Hematopoietic multipotent progenitor cell treated with erythropoietin and hydrocortisone succinate and interleukin-3 and kit ligand, for 8 days (in vitro differentiated cells): ENCODE measurements at places on chromosomes 6 and 20.
A peak's percentile ranks its signal among the peaks of the same experiment; 100 is the strongest.

DNA sequence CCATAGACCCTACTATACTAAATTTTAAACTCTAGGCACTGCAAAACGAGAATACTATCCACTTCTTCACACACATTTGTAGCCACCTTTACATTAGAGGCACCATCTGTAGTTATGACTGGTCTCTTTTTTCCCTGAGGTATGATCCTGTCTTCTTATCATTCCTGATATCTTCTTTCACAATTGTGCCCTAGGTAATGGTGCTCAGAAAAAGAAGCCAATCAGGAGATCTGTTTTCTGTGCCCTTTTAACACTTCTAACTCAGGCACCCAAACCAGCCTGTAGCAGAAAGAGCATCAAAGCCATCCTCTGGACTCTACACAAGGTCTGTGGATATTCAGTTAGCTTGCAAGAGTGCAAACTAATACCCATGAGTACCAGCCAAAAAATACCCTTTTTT, 149.7 kb upstream of the SGK1 start:
- DNase-seq, result no peak

- peak; percentile 43 for DNase-seq
Measured at GRCh38 chr6:137571854-137572253, 77.7 kb upstream of the OLIG3 start.

DNA sequence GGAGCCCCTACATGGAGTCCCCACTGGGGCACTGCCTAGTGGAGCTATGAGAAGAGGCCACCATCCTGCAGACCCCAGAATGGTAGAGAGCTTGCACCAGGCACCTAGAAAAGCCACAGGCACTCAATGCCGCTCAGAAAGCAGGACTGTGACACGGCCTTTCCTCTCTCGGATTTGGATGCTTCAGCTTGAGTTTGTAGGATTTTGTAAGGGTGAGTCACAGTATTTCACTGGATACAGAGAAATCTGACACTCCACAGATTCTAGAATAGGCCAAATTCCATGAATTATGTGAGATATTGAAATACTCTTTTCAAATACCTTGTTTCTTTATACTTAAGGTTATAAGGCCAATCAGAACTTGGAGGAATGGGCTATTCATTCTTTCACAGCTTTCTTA, 424.5 kb downstream of the HTR1B start:
- no peak for DNase-seq

DNA sequence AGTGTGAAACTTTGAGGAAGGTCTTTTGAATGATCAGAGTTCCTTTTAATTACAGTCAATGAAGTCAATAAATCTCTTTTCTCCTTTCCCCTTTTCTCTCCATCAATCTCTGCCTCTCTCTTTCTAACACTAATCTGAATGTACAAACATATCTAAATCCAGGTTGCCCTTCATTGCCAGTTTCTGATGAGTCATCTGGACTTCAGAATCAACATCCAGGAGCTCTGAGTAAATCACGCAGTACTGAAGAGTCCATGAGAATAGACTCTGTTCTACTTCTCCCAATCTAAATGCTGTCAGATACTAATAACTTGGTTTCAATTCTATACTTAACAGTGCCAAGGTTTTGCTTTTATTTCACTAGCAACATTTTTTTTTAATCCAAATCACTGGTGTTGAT, 238.7 kb upstream of the THEMIS start:
- DNase-seq, result no peak

- no peak for DNase-seq
Measured at GRCh38 chr20:57532104-57532503, 7.2 kb upstream of the CTCFL start.

- no peak for DNase-seq
Measured at GRCh38 chr6:76004202-76004601, 68.3 kb downstream of the IMPG1 start.
